ENCODE measurements at places on chromosomes 16 and 17.
A peak's percentile ranks its signal among the peaks of the same experiment; 100 is the strongest.

- no peak for DNase-seq
These were observed 3.6 kb downstream of the ZNF646 start for GRCh38 chr16:31077592-31078396.

GRCh38 chr17:16374146-16374938 is 6.5 kb upstream of the UBB start:
- no peak for DNase-seq

- DNase-seq: no peak
These were observed 1.1 kb upstream of the CAPN15 start for GRCh38 chr16:526181-527014.

DNA sequence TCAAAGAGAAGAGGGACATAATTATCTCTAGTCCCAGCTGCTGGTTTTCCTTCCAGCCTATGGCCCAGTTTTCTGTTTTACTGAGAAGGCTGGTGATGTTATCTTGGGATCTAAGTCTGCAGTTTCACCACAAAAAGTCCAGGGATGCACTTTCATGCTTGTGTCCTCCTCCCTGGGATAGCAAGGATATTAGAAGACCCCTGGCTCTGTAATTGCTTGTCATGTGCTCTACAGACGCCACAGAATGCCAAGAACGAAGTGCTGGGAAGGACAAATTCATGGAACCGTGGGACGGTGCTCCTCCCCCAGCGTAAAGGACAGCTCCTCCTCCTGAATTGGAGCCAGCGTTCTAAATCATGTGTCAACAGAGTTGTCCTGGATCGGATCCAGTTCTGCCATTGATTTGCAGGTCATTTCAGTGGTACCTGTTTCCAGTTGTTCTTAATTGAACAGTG is 8.6 kb downstream of the MAPT start:
- no peak for DNase-seq

GRCh38 chr17:47997586-47997985 is 26.7 kb downstream of the CDK5RAP3 start:
- DNase-seq: no peak

DNA sequence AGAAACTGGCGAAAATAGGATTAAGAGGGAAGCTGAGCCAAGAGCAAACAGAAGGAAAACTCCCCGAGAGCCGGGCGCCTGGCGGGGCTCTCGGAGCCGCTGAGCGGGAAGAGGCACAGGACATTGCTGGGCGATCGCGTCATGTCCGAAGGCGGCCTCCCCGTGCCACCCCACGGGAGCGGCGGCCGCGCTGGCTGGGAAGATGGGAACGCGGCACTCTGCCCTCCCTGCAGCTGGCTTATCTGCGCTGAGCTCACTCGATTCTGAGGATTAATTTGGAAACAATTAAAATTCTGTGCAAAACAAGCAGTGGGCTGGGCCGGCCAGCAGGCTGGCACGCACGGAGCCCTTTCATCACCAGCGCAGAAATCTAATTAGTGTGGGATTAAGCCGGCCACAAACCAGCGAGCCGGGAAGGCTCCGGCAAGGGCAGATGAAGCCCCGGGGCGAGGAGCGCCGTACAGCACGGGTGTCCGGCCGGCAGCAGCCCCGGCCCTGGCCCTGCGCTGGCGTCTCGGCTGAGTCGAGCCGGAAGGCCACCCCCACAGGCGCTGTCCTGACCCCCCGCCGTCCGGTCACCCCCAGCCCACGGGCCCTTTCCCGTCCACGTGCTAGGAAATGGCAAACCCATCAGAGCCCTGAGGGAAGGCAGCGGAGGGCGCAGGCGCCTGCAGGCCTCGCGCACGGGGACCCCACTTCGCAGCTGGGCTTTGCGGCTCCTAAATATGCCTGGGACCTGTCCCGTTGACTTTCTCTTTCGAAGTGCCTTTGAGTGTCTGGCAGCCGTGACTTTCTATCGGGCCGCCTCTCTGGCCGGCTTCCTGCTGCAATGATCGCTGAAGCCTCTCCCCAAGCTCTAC is 37.9 kb downstream of the SOX8 start:
- no peak for DNase-seq

- DNase-seq: peak; percentile 87
These were observed at the start of the genes CTU2 and RNF166 for GRCh38 chr16:88706229-88706964. Gene CTU2, plus strand, starts transcription at chr16:88706503. Its CDS starts 28 bp downstream, at chr16:88706531. Gene RNF166, minus strand, starts transcription at chr16:88706408. Its CDS starts 83 bp downstream, at chr16:88706325.

- DNase-seq: no peak
These were observed 100.2 kb downstream of the CYLD start for GRCh38 chr16:50842013-50842505.

- DNase-seq: peak; percentile 50
These were observed 1.3 kb upstream of the CUEDC1 start for GRCh38 chr17:57956291-57957119.

DNA sequence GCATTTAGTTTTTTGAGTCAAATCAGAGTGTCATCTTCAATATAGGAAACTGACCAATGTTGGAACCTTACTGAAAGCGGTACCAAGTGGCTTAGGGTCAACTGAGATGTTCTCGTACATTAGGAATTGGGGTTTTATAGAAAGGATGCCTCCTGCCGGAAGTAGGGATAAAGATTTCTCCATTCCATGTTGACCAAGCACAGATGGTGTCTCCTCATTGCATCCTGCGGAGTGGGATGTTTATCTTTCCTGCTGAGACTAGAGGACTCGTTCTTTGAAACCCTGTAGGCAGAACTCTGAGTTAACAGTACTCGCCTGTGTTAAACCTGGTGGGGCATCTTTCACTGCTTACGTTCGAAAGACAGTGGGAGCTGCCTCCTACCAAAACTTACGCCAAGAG is 1.4 kb downstream of the SHISA6 start:
- no peak for DNase-seq

DNA sequence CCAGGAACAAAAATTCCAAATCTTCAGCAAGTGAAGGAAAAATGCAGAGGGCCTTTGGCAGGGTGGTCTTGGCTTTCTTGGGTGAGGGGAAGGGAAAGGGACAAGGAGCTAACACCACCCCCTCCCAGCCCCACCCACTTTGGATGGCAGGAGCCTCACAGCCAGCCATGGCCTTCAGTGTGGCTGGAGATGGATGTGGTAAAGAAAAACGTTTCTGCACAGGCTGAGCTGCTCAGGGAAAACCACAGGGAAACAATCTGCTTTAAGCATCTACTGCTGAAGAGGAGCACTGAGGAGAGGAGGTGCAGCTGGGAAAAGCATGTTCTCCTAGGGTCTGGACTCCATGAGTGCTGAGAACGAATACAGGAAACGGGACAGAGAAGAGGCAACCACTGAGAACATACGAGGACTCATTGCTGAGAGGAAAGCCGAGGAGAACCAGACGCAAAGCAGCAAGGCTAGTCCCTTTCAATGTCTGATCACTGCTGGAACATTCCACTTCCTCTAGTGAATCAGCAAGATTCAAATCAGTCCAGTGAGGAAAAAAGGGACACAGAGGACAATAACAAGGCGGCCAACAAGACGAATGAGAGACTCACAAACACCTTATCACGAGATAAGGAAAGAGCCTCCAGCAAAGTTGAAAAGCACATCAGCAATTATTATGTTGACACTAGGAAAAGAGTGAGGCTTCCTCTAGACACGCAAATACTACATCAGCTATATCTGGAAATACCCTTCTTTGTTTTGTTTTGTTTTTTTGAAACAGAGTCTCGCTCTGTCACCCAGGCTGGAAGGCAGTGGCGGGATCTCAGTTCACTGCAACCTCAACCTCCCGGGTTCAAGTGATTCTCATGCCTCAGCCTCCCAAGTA is 41.7 kb downstream of the ZZEF1 start:
- DNase-seq: peak; percentile 37

- no peak for DNase-seq
These were observed 40.7 kb downstream of the VAC14 start for GRCh38 chr16:70760221-70760620.

- DNase-seq: no peak
These were observed 63.7 kb downstream of the ERCC4 start for GRCh38 chr16:13983625-13984024.

DNA sequence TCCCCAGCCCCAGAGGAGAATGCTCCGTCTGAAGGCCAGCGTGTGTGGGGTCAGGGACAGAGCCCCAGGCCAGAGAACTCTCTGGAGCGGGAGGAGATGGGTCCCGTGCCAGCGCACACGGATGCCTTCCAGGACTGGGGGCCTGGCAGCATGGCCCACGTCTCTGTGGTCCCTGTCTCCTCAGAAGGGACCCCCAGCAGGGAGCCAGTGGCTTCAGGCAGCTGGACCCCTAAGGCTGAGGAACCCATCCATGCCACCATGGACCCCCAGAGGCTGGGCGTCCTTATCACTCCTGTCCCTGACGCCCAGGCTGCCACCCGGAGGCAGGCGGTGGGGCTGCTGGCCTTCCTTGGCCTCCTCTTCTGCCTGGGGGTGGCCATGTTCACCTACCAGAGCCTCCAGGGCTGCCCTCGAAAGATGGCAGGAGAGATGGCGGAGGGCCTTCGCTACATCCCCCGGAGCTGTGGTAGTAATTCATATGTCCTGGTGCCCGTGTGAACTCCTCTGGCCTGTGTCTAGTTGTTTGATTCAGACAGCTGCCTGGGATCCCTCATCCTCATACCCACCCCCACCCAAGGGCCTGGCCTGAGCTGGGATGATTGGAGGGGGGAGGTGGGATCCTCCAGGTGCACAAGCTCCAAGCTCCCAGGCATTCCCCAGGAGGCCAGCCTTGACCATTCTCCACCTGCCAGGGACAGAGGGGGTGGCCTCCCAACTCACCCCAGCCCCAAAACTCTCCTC is 10.4 kb downstream of the CX3CL1 start:
- no peak for DNase-seq

GRCh38 chr16:4869147-4869805 is 22.0 kb downstream of the UBN1 start:
- DNase-seq: no peak

DNA sequence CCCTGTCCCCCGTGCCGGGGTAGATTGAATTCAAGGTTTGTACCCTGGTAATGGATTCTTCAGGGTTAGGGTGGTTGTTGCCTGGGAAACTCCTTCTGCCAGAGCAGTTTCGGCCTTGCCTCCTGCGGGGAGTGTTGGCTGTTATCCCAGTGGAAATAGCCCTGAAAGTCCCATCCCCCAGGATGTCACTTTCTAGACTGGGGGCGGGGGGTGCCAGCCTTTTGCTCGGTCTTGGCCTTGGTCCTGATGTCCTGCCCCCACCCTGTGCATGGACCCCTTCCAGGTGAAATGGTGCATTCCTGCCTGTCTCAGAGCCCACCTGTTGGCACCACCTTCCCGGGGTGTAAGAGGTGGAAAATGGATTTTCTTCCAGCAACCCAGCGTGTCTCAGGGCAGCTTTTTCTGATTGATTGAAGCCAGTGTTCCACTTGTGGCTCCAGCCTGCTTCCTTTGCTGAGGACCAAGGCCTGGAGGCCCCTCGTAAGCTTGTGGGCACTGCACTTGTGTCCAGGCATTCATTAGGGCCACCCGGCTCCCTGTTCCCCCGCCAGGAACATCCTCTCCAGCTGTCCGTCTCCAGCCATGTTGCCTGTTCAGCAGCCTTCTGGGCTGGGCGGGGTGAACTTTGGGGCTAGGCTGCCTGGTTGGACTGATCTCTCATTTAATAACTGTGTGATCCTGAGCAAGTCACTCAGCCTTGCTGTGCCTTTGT is 25.6 kb downstream of the MGAT5B start:
- no peak for DNase-seq

GRCh38 chr16:85752511-85753420 is 1.9 kb upstream of the C16orf74 start:
- DNase-seq: no peak

DNA sequence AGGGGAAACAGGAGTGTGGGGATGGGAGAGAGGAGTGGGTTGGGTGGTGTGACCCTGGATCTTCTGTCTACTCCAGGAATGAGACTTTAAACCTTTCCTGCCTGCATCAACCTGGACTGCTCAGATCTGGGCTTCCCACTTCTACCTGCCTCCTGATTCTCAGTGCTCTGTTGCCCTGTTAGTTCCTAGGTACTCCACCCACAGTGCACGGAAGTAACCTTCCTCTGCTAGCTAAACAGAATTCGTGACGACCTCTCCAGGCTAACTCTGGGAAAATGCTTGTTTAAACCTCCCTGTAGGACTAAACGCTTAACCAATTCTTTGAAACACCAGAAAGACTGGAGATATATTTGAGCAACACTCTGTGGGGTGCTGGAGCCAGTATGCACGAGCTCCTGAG is 83.4 kb upstream of the CLEC3A start:
- no peak for DNase-seq

DNA sequence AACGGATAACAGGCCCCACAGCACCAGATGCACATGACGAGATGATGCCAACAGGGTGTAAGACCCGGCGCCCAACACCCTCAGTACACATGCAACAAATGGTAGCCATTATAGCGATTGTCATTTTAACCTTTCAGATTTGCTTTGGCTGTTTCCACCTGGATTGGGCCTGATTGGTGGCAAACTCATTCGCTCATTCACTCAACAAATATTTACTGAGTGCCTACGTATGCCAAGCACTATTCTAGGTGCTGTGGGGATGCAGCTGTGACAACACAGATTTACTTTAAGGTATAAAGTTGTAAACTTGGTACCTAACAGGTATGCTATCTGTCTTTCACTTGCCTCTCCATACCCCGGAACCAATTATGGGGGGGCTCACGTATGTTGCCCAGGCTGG is 66.8 kb downstream of the SRCIN1 start:
- no peak for DNase-seq

DNA sequence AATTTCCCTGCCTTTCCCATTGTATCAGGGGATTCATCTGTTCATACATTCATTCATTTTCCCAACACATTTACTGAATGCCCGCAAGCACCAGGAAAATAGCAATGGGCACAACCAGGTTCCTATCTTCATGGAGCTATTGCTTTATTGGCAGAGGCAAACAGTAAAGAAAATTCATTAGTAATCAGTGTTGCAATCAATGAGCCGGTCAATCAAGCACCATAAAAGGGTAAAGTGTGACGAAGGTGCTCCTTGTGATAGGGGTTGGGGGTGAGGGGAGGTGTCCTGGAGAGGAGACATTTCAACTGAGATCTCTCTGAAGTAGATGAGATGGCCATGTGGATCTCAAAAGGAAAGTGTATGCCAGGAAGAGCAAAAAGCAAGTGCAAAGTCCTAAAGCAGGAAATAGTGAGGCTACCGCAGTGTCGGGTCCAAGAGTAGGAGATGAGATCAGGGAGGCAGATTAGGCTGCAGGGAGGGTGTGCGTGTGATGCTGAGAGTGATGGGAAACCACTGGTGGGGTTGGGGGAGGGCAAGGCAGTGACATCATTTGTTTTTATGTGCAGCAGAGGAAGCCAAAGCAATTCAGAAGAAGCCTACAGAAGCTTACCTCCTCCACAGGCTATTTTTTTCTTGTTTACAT is 28.4 kb downstream of the CDH13 start:
- peak; percentile 77 for DNase-seq

DNA sequence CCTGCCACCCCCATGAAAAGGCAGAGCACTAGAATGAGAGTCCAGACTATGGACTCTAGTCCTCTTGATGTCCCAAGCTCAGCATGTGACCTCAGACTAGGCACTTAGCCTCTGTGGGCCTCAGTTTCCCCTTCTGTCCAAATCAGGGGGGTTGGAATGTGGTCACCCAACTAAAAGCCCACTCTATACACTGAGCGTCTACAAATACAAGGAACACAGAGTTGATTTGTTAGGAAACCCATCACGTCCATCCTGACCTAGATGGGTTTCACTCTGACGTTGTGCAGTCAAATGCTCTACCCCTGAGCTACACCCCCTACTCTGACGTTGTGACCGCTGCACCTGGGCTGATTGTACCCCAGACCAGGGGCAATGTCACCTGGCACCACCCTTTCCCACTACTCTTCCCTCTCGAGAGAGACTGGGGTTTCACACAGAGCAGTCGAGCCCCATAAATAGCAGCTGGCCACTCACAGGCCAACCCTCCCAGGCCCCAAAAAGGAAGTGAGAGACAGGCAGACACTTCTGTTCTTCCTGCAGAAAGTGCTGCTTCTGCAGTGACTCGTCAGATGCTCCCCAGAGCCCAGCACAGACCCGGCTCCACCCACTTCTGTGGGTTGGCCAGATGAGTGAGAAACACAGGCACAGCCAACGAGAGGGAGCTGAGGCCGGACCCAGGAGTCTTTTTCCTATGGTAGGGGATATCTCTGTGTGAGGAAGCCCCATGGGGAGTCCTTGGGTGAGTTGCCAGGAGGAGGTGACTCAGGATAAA is 16.1 kb upstream of the TNFRSF13B start:
- DNase-seq: peak; percentile 60
